Natural killer cell treated with Interleukin-12 subunit alpha and Interleukin-12 subunit beta and Interleukin-15 and Interleukin-18, amount 100 ng/mL, for 72 hours (primary cell): ENCODE measurements at places on chromosomes 12 and 14.

DNA sequence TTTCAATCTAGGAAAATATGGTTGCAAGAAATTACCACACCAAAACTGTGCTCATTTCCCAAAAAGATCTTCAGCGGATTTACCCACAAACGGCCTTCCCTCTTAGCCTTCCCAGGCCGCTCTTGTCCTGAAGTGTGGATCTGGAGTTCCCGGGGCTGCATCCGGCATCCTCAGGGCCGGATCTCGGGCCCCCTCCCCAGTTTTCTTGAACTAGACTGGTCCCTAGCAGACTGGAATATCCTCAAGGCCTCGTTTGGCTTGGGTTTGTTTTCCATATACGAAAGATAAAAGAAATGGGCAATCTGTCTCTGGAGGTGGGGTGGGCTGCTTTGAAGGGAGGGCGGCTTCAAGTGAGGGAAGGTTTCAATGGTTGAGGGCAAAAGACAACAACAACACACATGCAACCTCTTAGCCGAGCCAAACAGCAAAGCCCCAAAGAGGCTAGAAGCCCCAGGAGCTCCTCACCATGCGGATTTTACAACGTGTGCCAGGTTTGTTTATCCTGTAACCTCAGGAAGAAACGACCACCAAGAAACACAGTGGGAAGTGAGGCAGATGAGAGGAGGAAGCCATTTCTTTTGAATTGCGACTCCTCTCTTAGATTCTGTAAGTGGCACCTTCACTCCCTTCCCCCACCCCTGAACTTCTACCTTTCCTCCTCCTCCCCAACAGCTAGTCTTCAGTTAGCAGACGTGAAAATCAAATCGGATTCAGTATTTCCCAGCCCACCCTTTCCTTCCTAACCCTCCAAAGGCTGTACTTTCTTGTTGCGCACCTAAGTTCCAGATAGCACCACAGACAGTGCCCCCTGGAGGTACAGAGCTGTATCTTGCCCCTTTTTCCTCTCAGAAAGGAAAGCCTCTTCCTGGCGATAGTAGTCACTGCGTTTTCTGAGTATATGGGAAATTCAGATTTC is 2.6 kb downstream of the MYF6 start:
- peaks cover 5% of the 10 kb centered on the region for H3K36me3 ChIP-seq
- no peak overlapping the region for H3K27ac ChIP-seq
- DNase-seq: no peak
- peaks cover 20% of the 10 kb centered on the region for H3K27me3 ChIP-seq

DNA sequence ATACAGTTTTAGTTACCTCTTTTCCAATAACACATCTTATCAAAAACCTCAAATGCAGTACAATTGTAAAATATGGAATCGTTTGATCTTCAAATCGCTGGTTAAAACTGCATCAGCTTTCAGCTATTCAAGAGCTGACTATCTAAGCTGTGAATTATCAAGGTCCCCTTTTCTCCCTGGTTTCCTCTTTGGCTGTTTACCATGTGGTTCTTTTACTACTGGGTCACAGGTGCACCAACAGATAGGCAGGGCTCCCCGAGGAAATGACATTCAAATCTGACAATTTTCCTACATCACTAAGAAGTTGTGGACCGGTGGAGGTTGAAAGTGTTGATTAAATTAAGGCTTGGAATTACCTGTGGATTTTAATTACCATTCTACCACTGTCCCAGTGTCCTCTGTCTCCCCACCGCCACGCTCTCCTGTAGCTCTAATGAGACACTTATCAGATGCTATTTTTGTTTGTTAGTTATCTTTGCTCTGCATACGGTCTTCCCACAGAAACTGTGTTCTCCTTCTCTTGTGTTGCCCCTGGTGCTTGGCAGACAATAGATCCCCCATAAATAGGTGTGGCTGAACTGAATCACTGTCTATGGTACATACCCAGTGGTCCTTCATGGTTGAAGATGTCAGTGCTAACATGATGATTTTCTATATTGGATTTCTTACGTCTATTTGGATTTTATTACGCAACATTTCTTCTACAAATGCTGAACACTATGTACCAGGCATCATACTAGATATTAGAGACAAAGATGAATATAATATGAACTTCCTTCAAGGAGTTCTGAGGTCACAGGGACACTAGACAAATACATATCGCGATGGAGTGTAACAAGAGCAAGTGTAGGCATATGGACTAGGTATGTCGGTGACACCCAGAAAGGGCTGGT is 20.9 kb upstream of the PLXNC1 start:
- no peaks in the 10 kb centered on the region for H3K36me3 ChIP-seq
- DNase-seq: no peak
- peaks cover 9% of the 10 kb centered on the region for H3K27me3 ChIP-seq

- no peaks in the 10 kb centered on the region for H3K36me3 ChIP-seq
- no peak overlapping the region for H3K27ac ChIP-seq
- no peak for DNase-seq
- H3K27me3 ChIP-seq: no peaks in the 10 kb centered on the region
- H3K4me1 ChIP-seq: no peaks in the 10 kb centered on the region
Observed at GRCh38 chr12:99059824-99060511, 414.9 kb downstream of the APAF1 start.

DNA sequence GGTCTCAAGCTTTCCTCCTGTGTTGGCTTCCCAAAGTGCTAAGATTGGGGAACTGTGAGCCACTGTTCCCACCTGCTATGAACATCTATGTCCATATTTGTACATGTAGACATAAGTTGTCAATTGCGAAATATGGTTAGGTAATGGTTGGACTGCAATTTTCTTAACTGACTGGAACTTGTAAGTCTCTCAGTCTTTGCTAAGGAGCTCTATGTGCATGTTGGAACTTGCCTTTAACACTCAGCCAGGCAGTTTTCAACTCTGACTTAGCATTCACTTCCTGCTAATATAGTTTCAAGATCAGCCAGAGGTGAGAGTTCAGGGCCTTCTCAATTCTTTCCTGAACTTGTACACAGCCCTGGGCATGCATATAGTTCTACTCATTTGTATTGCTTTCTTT is 44.5 kb upstream of the EEA1 start:
- no peak overlapping the region for H3K4me3 ChIP-seq
- peaks cover 2% of the 10 kb centered on the region for H3K27me3 ChIP-seq
- H3K27ac ChIP-seq: no peak overlapping the region
- no peak for DNase-seq
- no peaks in the 10 kb centered on the region for H3K36me3 ChIP-seq

- no peaks in the 10 kb centered on the region for H3K36me3 ChIP-seq
- no peak overlapping the region for H3K4me3 ChIP-seq
- H3K27ac ChIP-seq: no peak overlapping the region
- peaks cover 7% of the 10 kb centered on the region for H3K4me1 ChIP-seq
- H3K27me3 ChIP-seq: no peaks in the 10 kb centered on the region
Observed at GRCh38 chr12:2841056-2841650, 6.3 kb upstream of the NRIP2 start.

- H3K4me3 ChIP-seq: no peak overlapping the region
- H3K27ac ChIP-seq: no peak overlapping the region
- H3K4me1 ChIP-seq: no peaks in the 10 kb centered on the region
- H3K36me3 ChIP-seq: peaks cover 26% of the 10 kb centered on the region
- peaks cover 4% of the 10 kb centered on the region for H3K27me3 ChIP-seq
Observed at GRCh38 chr12:27480016-27480415, 33.5 kb downstream of the SMCO2 start.

GRCh38 chr14:75563931-75564330 is 14.5 kb upstream of the FLVCR2 start:
- DNase-seq: no peak
- peaks cover 72% of the 10 kb centered on the region for H3K4me1 ChIP-seq
- no peak overlapping the region for H3K4me3 ChIP-seq
- H3K27me3 ChIP-seq: peaks cover 5% of the 10 kb centered on the region
- peaks cover 4% of the 10 kb centered on the region for H3K36me3 ChIP-seq

DNA sequence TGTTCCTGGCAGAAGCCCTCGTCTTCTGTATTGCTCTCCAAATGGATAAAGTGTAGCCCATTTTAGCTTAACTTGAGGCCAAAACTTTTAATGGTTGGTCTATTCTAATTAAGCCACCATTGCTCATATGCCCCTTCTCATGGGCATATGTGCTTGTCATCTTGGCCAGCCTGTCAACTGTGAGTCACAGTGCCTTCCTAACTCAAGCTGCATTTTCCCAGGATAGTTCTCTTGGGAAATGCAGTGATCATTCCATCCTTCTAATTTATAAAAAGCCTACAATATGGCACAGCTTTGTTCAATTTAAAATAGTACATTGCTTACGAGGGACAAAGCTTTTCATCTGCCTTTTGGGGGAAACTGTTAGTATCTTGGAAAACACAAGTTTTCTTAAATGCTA is 6.6 kb downstream of the PTHLH start:
- no peak overlapping the region for H3K27ac ChIP-seq
- H3K36me3 ChIP-seq: peaks cover 6% of the 10 kb centered on the region
- H3K4me3 ChIP-seq: no peak overlapping the region
- peaks cover 74% of the 10 kb centered on the region for H3K27me3 ChIP-seq
- peaks cover 7% of the 10 kb centered on the region for H3K4me1 ChIP-seq
- DNase-seq: no peak

DNA sequence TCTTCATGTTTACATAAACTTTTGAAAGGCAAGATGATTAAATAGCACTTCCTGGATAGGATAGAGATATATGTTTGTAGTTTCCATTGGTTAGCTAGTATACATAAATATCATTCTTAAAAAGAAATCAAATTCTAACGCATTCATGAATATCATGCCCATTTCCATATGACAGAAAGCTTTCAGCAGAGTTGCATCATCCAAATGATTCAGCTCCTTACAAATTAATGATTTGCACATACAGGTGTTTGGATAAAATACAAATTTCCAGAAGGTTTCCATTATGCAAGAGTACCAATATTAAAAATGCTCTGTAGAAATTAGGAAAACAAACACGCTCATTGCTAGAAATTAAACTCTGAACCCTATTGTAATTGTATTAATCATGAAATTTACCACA is 264.4 kb downstream of the FOXG1 start:
- H3K27ac ChIP-seq: no peak overlapping the region
- no peaks in the 10 kb centered on the region for H3K27me3 ChIP-seq
- H3K36me3 ChIP-seq: peaks cover 13% of the 10 kb centered on the region
- no peaks in the 10 kb centered on the region for H3K4me1 ChIP-seq

GRCh38 chr12:68414988-68415387 is 82.8 kb upstream of the MDM1 start:
- H3K4me3 ChIP-seq: no peak overlapping the region
- no peak overlapping the region for H3K27ac ChIP-seq
- no peak for DNase-seq
- H3K36me3 ChIP-seq: peaks cover 6% of the 10 kb centered on the region
- no peaks in the 10 kb centered on the region for H3K27me3 ChIP-seq

- H3K27ac ChIP-seq: no peak within 1 kb of the TSS
- H3K4me3 ChIP-seq: no peak within 1 kb of the TSS
- no peaks in the 10 kb centered on the region for H3K4me1 ChIP-seq
- DNase-seq: no peak
- peaks cover 8% of the 10 kb centered on the region for H3K27me3 ChIP-seq
- H3K36me3 ChIP-seq: no peaks in the 10 kb centered on the region
Observed at GRCh38 chr12:72272091-72272661, at the start of gene TRHDE. Gene TRHDE, plus strand, starts transcription at chr12:72272370. Its CDS starts 274 bp downstream, at chr12:72272644.

DNA sequence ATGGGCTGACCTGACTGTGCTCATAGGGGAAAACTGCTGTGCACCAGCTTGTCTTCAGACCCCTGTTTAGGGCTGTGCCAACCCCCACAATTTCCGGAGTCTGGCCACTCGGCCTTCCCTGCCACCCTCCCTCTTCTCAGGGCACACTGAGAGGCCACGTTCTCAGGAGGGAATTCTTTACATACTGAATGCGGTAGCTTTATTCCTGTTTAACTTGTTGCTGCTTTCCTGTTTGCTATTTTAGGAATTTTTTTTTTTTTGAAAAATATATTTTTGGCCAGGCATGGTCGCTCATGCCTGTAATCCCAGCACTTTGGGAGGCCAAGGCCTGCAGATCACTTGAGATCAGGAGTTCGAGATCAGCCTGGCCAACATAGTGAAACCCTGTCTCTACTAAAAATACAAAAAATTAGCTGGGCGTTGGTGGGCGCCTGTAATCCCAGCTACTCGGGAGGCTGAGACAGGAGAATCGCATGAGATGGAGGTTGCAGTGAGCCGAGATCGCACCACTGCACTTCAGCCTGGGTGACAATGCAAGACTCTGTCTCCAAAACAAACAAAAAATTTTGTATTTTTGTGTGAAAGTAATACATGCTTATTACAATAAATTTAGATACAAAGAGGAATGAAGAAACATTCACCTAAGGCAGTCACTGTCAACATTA is 39.5 kb downstream of the TPCN1 start:
- no peak for DNase-seq
- no peaks in the 10 kb centered on the region for H3K27me3 ChIP-seq
- peaks cover 16% of the 10 kb centered on the region for H3K4me1 ChIP-seq
- H3K4me3 ChIP-seq: no peak overlapping the region
- H3K27ac ChIP-seq: peak overlapping the region; percentile 56

DNA sequence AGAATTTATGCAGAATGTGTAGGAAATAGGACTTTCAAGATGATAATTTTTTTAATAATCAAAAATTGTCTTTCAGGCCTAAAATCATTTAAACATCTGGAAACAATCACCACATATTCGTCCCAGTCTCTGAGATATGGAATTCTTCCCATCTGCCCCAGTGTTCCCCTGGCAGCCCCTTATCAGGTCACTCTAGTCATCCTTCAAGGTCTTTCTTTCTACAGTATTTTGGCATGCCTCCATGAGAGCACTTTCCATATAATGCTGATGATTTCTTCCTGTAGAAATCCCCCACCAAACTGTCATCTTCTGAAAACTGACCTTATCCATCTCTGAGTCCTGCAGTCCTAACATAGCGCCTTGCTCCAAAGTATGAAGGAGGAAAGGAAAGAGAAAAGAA is 422.1 kb downstream of the RPS29 start:
- H3K36me3 ChIP-seq: no peaks in the 10 kb centered on the region
- H3K27me3 ChIP-seq: no peaks in the 10 kb centered on the region
- no peak for DNase-seq
- H3K4me1 ChIP-seq: no peaks in the 10 kb centered on the region

- H3K27me3 ChIP-seq: no peaks in the 10 kb centered on the region
- H3K4me1 ChIP-seq: no peaks in the 10 kb centered on the region
- peaks cover 5% of the 10 kb centered on the region for H3K36me3 ChIP-seq
- no peak overlapping the region for H3K4me3 ChIP-seq
Observed at GRCh38 chr14:29037411-29037810, 270.8 kb downstream of the FOXG1 start.

GRCh38 chr14:105220699-105221597 is 27.4 kb upstream of the BTBD6 start:
- H3K4me1 ChIP-seq: peaks cover 3% of the 10 kb centered on the region
- no peaks in the 10 kb centered on the region for H3K27me3 ChIP-seq
- H3K36me3 ChIP-seq: no peaks in the 10 kb centered on the region
